Keratinocyte (primary cell): ENCODE measurements at places on chromosomes 2 and 18. TPM values are rescaled to one million over a fixed set of nuclear protein-coding genes. Genes with fewer than 3 reads are reported as not detected.

Gene GAREM2
- polyA plus RNA-seq, result 0.03 to 0.17 TPM (median 0.06 TPM) in 3 replicates

Gene TUBB8B
- 0.25 to 0.49 TPM (median 0.30 TPM) in 3 replicates for polyA plus RNA-seq

Gene PRSS56
- polyA plus RNA-seq, result not detected in 3 replicates

Gene HRH4
- 0.01 to 0.15 TPM (median 0.03 TPM) in 3 replicates for polyA plus RNA-seq

Gene RAB27B
- 1.3 to 4.2 TPM (median 4.0 TPM) in 3 replicates for polyA plus RNA-seq

Gene TUBA4A
- polyA plus RNA-seq, result 524 to 819 TPM (median 569 TPM) in 3 replicates

Gene GLI2
- polyA plus RNA-seq, result 0.04 to 0.06 TPM (median 0.05 TPM) in 3 replicates

Gene DUSP19
- 0.39 to 1.1 TPM (median 0.73 TPM) in 3 replicates for polyA plus RNA-seq

Gene TRIM54
- polyA plus RNA-seq, result not detected in 3 replicates

Gene MOCOS
- 1.1 to 2.8 TPM (median 2.2 TPM) in 3 replicates for polyA plus RNA-seq

Gene DLX2
- polyA plus RNA-seq, result 0.26 to 0.31 TPM (median 0.29 TPM) in 3 replicates

Gene LYG1
- 0.53 to 1.4 TPM (median 1.1 TPM) in 3 replicates for polyA plus RNA-seq

Gene MAL
- not detected in 3 replicates for polyA plus RNA-seq

Gene EFHD1
- not detected in 3 replicates for polyA plus RNA-seq

Gene SERPINB13
- polyA plus RNA-seq, result 15.5 to 69.8 TPM (median 44.6 TPM) in 3 replicates

Gene NEB
- polyA plus RNA-seq, result 0.16 to 1.5 TPM (median 0.67 TPM) in 3 replicates

Gene HDAC4
- 2.5 to 9.7 TPM (median 2.9 TPM) in 3 replicates for polyA plus RNA-seq

Gene SF3B1
- 189 to 322 TPM (median 268 TPM) in 3 replicates for polyA plus RNA-seq

Gene ELOA2
- polyA plus RNA-seq, result not detected in 3 replicates

Gene CFAP53
- 0.44 to 0.70 TPM (median 0.59 TPM) in 3 replicates for polyA plus RNA-seq

Gene UGT1A4
- polyA plus RNA-seq, result 0.77 to 2.4 TPM (median 2.0 TPM) in 3 replicates

Gene SATB2
- 1.4 to 1.5 TPM (median 1.4 TPM) in 3 replicates for polyA plus RNA-seq

Gene CTAGE1
- not detected in 3 replicates for polyA plus RNA-seq

Gene QPCT
- polyA plus RNA-seq, result 11.6 to 26.2 TPM (median 11.7 TPM) in 3 replicates

Gene GCKR
- 0.18 to 0.30 TPM (median 0.27 TPM) in 3 replicates for polyA plus RNA-seq

Gene C2orf78
- polyA plus RNA-seq, result not detected in 3 replicates

Gene ORC2
- 6.3 to 13.5 TPM (median 9.0 TPM) in 3 replicates for polyA plus RNA-seq

Gene TBC1D8
- polyA plus RNA-seq, result 10.4 to 13.8 TPM (median 12.6 TPM) in 3 replicates

Gene TCF23
- not detected in 3 replicates for polyA plus RNA-seq

Gene CRYGD
- polyA plus RNA-seq, result not detected in 3 replicates
